ENCODE measurements at places on chromosomes 11 and 22.

- no peak for DNase-seq
These were observed 8.6 kb downstream of the TCN2 start for GRCh38 chr22:30615543-30615954.

- DNase-seq: no peak
These were observed 10.3 kb downstream of the NEAT1 start for GRCh38 chr11:65432686-65433582.

- DNase-seq: no peak
These were observed 9.1 kb downstream of the TRPT1 start for GRCh38 chr11:64216879-64217278.

DNA sequence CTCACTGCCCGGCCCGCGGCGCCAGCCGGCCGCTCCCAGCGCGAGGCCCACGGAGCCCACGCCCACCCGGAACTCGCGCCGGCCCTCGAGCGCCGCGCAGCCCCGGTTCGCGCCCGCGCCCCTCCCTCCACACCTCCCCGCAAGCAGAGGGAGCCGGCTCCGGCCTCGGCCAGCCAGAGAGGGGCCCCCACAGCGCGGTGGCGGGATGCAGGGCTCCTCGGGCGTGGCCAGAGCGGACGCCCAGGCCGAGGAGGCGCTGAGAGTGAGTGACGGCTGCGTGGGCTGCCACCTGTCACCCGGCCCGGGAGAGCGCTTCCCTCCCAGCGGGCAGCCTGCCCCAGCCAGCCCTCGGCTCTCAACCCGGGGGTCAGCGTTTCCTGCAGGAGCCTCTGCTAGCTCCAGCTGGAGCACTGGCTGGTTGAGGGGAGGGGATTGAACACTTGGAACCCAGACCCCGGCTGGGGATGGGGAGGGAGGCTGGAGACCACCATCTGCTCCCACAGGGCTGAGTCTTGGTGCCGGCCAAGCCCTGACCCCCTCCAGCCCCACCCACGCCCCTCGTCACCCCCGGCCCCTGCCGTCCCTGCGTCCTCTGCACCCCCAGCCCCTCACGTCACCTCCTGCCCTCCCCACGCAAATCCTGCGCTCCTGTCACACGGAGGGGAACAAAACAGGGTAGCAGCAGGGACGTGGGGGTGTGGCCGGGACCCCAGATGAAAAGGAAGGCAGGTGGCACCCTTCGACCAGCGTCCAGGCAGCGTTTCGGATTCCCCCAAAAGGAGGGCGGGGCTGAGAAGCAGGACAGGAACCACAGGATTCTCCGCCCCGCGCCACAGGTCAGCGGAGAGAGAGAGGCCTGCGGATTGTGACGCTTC, 157.0 kb downstream of the BRD1 start:
- DNase-seq: no peak

- no peak for DNase-seq
These were observed 29.1 kb upstream of the BIRC3 start for GRCh38 chr11:102287964-102288724.

DNA sequence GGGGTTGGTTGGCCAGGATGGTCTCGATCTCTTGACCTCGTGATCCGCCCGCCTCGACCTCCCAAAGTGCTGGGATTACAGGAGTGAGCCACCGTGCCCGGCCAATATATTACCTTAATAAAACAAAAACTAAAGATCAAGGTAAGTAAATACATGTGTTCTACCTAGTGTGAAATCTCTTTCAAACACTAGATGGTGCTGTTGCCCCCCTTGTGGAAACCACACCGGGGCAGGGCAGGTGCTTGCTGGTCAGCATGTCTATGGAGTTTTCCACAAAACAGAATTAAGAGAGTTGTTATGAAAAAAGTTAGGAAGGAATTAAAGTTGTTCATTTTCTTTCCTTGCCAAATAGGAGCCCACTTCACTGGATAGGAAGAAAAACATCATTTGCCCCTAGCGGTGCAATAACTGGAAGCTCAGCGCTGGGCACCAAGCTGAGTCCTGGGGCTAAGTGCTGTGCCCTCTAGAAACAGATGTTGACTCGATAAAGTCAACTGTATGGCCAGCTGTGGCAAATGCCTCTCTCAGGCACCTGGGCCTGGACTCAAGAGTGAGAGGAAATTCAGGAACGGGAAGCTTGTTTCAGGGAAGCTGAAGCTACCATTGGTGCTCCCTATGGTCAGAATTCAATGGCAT, 6.3 kb upstream of the KCNJ5 start:
- peak; percentile 23 for DNase-seq

- DNase-seq: no peak
These were observed 71.5 kb upstream of the RAB38 start for GRCh38 chr11:88246696-88247095.

DNA sequence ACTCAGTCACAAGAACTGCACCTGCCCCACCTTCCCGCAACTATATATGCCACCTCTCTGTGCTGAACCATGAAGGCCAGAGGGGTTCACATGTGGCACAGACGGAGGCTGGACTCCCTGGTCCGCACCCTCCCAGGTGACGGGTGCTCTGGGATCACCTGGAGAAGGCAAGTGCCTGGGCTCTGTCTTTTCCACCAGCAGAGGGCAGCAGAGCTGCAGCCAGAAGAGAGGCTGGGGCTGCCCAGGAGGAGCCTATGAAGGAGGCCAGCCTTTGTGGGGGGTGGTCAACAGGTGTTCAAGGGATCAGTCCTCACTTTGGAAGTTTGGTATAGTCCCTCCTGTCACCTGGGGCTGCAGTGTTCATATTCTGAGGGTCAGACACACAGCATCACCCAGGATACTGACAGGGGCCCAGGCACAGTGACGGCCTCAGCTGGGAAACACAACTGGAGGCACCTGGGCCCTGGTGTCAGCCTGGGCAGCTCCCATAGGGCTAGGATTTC, 39.2 kb upstream of the IGLL5 start:
- peak; percentile 69 for DNase-seq

GRCh38 chr11:118514103-118514502, 13.2 kb upstream of the TTC36 start:
- DNase-seq: no peak

- DNase-seq: no peak
These were observed 11.3 kb upstream of the MS4A7 start for GRCh38 chr11:60367009-60367408.

- DNase-seq: no peak
These were observed 4.9 kb upstream of the CNTN5 start for GRCh38 chr11:99015634-99016454.

All from T-helper 17 cell (primary cell).